ENCODE measurements at places on chromosomes 1 and 21.

DNA sequence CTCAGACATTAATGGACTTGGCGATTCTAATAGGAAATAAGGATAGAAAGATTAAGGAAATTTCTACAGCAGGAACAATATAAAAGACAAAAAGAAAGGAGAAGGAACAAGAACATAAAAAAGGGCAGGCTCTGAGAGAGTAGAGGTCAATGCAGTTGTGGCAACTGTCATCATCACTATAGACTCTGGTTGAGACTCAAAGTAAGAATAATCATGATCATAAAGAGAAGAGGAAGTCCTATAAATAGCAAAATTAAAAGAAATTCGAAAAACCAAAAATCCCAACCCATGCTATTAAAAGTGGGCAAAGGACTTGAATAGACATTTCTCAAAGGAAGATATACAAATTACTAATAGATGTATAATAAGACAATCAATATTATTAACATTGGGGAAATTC is 14.4 kb upstream of the XCL1 start:
- no peak for DNase-seq

GRCh38 chr1:5481889-5482288 is 510.3 kb downstream of the NPHP4 start:
- peak; percentile 18 for DNase-seq

DNA sequence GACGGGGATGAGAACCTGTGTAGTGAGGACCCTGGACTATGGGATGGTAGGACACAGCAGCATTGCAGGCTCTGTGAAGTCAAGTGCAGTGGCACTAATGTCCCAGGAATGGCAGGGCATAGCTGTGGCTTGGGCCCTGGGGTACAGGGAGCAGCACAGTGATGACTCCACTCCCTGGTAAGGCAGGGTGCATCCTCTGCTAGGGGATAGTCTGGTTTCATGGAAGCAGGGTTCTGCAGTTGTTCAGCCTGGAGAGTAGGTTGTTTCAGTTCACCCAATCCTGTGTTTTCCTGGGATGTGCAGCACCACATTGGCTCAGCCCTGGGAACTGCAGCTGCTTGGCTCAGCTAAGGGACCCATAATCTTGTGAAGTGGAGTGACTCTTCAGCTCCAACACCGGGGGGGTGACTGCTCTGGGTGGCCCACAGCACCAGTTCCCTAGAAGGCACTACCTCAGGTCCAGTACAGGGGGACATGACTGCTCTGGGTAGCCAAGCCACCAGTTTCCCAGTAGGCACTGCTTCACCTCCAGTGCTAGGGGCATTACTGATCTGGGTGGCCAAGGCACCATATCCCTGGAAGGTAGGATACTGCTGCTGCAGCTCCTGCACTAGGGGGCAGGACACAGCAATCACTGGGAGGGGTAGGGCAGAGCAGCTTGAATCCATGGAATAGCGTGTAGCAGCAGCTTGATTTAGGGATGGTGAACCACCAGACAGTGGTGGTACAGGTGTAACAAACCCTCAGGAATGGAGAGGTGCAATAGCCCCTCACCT is 15.3 kb upstream of the C1orf185 start:
- no peak for DNase-seq

DNA sequence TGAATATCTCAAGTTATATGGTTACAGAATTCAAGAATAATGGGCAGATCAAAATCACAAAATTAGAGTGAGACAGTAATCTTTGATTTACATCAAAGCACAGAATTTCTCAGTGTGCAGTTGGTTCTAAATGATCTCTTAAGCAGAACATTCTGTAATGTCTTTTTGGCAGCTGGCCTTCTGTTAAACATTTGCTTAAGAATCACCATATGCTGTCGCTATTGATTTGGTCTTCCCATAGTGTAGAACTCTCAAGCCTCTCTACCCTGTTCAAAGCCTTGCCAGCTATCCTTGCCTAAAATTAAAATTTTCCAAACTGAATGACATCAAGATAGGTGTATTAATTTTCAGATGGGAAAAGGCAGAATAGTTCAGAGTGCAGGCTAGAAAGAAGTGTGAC is 38.9 kb upstream of the ERO1B start:
- DNase-seq, result no peak

GRCh38 chr1:227709451-227709850 is 25.7 kb downstream of the JMJD4 start:
- DNase-seq, result no peak

DNA sequence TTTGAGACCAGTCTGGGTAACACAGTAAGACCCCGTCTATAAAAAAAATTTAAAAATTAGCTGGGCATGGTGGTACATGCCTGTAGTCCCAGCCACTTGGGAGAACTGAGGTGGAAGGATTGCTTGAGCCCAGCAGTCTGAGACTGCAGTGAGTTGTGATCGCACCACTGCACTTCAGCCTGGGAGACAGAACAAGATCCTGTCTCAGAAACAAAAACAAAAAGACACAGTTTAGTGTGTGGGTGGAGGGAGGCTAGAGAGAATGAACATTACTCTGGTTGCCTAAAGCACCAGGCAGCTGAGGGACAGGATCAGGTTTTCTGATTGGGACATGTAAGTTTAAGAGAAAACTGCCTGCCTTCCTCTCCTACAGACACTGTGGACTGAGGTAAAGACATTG is 42.3 kb downstream of the VAMP4 start:
- DNase-seq, result no peak
